ENCODE measurements at places on chromosomes 11 and 22.
A peak's percentile ranks its signal among the peaks of the same experiment; 100 is the strongest.

- DNase-seq, result no peak
These were observed 3.4 kb downstream of the TMEM126A start for GRCh38 chr11:85651118-85651517.

DNA sequence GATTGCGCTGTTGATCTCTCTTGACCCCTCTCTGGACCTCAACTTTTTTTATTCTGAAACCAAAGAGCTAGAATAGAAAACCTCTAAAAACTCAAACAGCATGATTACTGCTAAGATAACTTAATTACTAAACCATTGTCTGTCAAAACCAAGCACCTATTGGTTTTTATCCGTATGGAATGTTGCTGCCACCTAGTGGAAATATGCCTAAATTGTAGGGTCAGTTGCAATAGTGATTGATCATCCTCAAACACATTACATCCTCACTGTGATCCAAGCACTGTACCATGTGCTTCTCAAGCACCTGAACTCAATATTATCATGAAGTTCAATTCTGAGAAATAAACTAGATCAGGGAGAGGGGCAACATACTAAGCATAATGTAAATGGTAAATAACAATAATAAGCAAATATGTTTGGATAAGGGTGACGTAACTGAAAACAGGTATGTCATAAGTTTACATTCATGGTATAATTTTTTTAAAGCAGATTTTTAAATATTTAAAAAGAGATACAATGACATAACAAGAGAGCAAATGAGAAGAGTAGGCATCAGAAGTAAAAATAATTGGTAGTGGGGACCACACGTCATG is 3.8 kb upstream of the OR5A2 start:
- DNase-seq, result peak; percentile 48

DNA sequence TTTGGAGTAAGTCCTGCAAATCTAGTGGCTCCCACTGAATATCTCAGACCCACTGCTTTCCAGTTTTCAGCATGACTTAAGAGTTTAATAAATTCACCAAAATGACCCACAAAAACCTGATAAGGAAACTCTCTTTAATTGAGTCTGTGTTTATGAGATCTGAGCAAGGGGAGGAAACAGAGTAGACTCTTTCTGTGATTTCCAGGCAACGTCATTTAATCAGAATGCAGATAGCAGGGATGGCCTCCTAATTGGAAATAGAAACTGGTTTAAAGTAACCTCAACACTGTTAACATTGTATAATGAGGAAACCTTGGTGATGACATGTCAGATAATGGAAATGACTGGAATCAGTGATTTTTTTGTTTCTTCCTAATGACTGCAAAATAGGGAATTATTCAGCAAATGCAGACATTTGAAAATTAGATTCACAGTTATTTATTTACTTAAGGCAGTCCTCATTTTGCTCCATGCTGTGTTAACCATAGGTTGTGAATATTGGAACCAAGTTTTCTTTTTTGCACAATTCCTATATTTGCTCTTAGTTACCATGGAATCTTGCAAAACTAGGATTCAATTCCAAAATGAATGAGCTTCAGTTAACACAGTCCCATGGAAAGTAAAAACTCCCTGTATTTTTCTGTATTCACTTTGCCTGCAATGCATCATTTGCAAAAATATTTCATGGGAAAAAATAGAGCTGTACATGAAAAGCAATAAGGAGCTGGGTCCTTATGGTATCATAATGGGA is 1324.5 kb downstream of the LRRC4C start:
- no peak for DNase-seq

DNA sequence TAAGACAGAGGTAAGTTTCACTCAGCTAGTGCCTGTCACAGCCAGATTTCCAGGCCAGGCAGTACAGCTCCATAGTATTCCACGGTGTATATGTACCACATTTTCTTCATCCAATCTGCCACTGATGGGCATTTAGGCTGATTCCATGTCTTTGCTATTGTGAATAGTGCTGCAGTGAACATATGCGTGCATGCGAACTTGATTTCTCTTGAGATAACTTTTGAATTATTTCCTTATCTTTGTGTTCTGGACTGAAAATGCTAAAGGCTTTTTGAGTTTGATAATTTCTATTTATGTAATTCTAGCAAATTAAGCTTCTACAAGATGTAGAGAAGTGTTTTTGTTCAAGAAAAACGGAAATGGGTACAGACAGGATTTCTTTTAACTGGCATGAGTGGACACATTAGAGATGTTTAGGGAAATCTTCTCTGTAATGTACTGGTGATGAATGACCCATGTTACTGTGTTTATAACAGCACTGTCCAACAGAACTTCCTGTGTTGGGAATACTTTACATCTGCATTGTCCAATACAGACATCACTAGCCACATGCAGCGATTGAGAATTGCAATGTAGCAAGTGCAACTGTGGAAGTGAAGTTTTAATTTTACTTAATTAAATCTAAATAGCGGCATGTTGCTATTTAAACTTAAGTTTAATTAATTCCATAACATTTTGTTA is 151.3 kb downstream of the CADM1 start:
- no peak for DNase-seq

- DNase-seq, result no peak
These were observed 488.5 kb downstream of the SOX6 start for GRCh38 chr11:15867871-15868270.

GRCh38 chr11:92269021-92269420 is 44.4 kb downstream of the FAT3 start:
- no peak for DNase-seq

DNA sequence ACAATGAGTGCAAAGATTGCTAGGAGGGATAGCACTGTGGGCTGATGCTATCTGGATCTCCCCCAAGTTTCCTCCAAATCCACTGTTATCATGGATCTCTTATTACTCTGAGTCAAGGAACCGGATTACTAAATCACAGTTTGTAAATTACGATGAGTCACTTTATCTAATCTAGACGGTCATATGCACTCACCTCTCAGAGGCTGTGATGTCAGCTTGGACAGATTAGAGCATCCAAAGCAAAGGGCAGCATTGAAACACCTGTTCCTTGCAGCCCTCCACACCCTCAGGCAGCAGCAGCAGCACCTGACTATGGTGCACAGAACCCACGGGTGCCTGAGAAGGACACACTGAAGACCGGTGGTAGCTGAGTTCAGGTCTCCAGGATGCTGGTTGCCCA is 14.0 kb upstream of the POU2AF1 start:
- DNase-seq, result no peak

GRCh38 chr22:25892678-25893077 is 150.7 kb downstream of the MYO18B start:
- no peak for DNase-seq

GRCh38 chr11:126129727-126130671 is 67.3 kb upstream of the CDON start:
- no peak for DNase-seq

GRCh38 chr22:29116397-29117123 is 43.7 kb downstream of the KREMEN1 start:
- no peak for DNase-seq

DNA sequence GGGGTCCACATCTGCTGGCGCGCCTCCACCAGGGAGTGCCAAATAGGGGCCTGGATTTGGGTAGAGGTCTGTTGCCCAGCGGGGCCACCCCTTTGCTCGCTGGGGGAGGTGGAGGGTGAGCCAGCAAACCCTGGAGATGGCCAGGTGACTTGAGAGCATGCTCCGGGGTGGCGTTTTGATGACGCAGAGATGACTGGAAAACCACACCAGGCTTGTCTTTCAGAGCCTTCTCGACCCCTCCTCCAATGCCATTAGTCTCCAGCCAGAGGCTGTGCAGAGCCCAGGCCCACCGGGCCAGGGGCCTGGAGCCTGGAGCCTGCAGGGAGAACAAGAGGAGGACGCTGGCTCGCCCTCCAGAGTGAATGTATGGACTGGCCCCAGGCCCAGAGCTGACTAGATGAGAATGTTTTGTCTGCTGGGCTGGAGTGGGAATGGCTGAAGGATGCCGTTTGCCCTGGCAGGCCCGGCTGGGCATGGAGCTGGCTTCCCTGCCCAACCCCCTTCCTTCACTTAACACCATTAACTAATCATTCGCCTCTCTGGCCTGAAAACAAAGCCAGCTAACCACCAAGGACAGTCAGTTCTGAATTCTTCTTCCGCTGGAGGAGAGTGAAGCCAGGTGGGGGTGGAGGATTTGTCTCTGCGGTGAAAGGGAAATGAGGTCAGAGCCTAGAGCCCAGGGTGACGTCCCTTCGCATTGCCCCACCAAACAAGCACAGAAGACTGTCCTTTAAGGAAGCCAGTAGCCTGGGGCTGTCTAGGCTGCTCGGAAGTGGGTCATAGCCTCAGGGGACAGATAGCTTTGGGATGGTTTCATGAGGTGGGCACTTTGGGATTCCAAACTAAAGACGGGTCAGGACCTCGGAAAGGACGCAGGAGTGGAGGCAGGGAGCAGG is 1.6 kb upstream of the MCAM start:
- DNase-seq, result no peak

GRCh38 chr11:47392546-47393162 is 14.3 kb upstream of the SPI1 start:
- DNase-seq, result peak; percentile 0

DNA sequence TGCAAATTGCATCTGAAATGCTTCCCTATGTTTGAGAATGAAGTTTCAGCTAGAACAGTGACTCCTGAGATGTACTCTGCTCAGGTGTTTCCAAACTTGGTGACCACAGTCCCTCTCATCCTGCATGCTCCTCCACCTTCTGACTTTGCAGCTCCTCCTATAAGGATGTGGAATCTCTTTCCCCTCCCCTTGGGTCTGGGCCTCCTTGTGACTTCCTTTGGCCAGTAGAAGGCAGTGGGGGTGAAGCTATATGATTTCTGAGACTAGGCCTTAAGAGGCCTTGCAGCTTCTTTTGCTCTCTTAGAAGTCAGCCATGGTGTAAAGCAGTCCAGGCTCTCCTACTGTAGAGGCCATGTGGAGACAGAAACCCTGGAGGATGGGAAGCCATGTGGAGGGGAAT is 50.7 kb downstream of the CSF2RB start:
- no peak for DNase-seq

DNA sequence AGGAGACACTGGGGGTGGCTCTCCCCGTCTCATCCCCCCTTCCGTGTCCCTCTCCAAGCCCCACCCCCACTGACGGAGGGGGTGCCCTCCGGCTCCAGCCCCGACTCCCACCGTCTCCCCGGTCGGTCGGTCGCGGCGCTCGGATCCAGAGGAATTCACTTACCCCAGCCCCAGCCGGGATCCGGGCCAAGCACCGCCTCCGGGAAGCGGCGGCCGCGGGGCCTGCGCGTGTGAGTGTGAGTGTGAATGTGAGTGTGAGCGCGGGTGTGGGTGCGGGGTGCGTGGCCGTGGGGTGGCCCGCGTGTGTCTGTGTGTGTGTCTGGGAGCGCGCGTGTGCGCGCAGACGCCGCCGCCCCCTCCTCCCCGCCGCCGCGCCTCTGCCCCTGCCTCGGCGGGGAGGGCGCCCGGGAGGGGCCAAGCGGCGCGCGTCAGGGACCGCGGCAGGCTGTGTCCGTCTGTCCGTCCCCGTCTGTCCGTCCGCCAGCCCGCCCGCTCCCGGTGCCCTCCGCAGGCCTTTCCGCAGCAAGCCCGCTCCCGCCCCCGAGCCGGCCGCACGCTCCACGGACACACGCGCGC is at the start of gene ELFN2:
TSS of gene ELFN2 (minus strand) at position 345 of the 576 bp plus-strand sequence. CDS start 51,945 bp downstream, outside the sequence.
- DNase-seq, result no peak

GRCh38 chr11:123181075-123181474 is 14.0 kb downstream of the CLMP start:
- no peak for DNase-seq

DNA sequence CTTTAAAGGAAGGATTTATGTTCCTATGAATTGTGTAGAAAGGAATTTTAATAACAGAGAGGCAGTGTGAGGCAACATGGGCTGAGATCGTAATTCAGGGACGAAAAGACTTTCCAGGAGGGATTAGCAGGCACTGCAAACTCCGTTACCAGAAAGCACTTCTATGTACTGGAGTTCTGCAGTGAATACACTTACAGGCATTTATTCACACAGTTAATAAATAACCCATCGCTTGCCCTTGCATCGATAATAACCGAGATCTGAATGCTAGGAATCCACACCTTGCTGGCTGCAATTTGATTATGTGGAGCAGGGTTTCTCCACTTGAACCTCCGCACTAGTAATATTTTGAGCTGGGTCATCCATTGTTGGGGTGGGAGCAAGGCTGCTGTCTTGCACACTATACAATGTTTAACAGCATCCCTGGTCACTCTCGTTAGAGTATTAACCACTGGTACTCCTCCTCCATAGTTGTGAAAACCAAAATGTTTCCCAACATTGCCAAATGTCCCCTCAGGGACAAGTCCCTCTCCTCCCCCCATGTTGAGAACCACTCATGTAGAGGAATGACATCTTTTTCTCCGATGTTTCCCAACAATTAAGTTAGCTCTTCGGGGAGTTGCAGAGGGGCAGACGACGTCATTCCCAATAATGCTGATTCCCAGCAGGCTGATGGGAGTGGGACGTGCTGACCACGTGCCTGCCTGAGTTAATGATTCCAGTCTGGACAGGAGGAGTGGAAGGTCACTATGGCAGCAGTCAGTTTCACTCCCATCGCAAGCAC is 99.5 kb downstream of the SNX19 start:
- no peak for DNase-seq

DNA sequence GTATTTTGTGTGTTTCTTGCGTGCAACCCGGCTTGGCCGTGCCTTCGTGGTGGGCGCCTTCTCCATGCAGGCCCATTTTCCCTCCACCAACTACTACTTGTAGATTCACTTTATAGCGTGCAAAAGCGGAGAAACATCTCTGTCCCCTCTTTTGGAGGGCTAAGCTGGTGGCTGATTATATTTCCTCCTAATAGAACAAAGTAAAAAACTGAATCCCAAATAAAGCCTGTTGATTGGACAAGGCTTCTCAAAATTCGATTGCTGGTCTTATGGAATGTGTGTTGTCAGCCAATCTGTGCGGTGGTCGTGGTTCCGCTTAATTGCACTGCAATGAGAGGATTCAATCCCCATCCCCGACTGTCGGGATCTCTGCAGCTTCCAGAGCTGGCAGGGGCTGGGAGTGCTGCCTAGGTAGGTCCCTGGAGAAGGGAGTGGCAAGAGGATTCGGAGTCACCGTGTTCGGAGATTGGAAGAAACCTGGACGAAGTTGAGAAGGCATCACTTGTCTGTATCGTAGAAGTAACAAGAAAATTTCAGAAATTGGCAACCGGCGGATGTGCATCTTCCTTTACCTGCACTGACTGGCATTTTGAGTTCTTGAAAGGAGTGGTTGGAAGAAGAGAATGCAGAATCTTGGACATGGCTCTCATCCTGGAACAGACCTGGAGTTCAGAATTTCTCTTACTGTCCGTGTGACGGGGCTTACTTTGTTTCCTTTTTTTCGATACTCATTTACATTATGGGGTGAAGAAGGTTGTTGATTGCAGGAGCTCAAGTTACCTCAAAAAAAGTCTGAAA is 1.1 kb downstream of the HMGXB4 start:
- no peak for DNase-seq
